Left lobe of liver (tissue), 2 donors: ENCODE measurements at places on chromosomes 5 and 9. TPM values are rescaled to one million over a fixed set of nuclear protein-coding genes. Genes with fewer than 3 reads are reported as not detected.

- DNase-seq: no peak
Measured at GRCh38 chr9:87527211-87527916, 29.7 kb downstream of the DAPK1 start.

- no peak for DNase-seq
Measured at GRCh38 chr9:123796094-123796493, 133.8 kb downstream of the DENND1A start.

DNA sequence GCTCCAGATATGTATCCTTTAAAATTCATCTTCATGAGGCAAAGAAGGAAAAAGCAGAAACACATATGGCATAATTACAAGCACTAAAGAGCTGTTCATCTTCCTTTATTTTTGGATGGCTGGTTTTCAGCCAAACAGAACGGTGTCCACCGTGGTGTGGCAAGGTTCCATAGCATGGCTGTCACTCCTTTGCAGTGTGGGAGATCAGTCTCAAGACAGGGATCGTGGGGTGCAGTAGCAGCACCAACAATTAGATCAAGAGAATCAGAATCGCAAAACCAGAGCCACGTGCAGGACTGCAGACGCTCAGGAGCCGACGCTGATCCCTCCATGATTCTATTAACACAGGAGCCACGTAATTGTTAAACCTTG, 79.5 kb downstream of the SEMA4D start:
- no peak for DNase-seq

- peak; percentile 49 for DNase-seq
Measured at GRCh38 chr5:55226934-55227663, at the start of gene MCIDAS. TSS of gene MCIDAS (minus strand) at chr5:55227315. CDS start at chr5:55227138, 177 bp downstream.

DNA sequence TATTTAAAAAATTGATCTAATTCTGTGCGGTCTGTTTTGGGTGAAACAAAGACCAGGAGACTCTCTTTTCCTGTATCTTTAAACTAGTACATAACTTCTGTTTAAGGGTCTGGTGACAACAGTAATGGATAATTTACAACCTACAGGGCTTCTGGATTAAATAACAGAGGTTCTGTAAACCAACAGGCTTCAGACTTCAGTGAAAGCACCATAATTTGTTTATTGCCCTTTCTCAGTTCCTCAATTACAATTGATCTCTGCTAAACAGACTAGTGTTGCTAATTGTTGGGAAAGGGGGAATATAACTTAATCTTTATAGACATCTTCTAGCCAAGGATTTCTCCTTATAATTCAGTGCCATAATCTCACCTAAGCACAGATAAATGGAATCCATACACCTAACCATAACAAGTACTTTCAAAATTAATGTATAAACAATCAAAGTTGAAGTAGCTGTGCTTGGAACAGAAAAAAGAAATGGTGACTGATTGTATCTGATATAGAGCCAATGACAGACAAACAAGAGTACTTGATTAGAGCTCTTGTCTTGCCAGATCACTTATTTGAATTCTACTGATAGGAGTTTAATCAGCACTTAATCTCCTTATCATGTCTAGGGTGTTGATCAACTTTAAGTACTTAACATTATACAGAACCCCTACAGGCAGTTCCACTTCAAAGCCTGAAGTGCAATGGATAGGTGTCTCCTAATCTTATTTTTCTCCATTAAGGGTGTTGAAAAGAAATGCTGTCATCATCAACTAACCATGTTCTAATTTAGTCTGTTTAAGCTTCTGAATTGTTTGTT, 536.0 kb downstream of the NR2F1-AS1 start:
- no peak for DNase-seq

DNA sequence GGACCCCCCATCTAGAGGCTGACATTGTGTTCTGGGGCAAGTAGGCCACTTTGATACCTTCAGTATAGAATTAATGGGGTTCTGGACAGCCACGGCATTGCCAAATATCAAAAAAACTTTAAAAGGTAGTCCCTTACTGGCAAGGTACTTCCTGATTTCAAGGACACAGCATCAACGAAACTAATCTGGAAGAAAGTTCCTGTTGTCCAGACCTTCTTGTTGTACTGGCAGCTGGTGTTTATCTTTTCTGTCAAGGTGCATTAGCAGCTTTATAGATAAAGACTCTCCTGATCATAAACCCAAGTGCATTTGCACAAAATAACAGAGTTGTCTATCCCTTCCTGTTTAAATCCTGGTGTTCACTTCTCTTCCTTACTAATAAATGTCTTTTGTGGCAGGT, 23.7 kb upstream of the GOLGA1 start:
- DNase-seq: no peak

DNA sequence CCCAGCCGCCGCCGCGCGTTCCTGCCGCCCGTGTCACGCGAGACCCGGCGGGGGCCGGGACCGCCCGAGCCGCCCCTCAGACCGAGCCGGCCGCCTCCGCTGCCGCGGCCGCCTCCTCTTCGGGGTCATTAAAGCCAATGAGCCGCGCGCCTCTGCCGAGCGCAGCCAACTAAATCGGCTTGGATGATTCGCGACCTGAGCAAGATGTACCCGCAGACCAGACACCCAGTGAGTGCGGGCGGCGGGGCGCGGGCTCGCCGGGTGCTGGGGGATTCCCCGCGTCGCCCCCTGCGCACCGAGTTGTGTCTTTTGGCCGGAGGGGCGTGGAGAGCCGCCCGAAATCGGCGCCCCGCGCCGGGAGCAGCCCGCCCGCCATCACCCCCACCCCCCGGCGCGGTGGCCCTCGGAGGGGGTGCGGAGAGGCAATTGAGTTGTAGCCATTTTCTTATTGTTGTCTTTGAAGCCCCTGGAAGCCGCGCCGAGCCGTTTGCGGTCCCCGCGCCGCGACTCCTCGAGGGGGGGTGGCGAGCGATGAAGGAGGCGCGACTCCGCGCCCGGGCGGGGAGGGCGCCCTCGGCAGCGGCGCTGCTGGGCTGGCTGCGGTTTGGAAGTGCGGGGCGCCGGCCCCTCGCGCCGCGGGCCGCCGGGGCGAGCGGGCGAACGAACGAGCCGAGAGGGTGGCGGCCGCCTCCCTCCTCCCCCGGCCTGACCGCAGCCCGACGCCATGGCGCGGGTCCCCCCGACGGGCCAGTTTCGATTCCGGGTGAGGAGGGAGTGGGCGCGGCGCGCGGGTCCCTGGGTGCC, 1.0 kb downstream of the TLE4 start:
- DNase-seq: peak; percentile 70

DNA sequence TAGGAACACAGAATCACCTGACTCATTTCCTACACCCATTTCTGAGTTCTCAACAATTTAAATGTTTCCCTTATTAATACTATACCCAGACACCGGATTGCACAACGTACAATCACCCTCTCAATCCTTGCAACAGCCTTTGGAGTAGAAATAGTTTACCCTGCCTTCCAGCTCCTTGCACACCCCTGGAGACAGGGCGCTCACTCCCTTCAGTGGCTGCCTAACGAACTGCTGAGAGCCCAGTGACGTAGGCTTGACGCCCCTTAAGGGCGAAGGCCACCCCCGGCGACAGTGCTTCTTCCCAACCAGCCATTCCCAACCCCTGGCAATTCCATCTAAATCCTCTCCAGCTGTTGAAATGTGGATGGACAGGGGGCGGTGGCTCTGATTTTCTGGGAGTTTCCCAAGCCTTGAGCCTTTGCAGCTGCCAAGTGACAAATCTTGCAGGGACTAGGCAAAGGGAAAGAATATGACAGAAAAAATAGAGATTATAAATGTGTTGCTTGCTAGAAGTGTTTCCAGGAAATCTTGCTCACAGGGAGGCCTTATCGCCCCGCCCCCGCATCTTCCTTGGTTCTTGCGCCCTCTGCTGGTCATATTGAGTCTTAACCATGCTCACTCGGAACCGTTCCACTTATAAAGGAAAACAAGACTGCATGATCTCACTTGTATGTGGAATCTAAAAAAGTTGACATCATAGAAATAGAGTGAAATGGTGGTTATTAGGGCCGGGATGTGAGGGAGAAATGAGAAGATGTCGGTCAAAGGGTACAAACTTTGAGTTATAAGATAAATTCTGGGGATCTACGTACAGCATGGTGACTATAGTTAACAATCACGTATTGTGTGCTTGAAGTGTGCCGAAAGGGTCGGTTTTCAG, 7.6 kb upstream of the BARX1 start:
- peak; percentile 72 for DNase-seq

DNA sequence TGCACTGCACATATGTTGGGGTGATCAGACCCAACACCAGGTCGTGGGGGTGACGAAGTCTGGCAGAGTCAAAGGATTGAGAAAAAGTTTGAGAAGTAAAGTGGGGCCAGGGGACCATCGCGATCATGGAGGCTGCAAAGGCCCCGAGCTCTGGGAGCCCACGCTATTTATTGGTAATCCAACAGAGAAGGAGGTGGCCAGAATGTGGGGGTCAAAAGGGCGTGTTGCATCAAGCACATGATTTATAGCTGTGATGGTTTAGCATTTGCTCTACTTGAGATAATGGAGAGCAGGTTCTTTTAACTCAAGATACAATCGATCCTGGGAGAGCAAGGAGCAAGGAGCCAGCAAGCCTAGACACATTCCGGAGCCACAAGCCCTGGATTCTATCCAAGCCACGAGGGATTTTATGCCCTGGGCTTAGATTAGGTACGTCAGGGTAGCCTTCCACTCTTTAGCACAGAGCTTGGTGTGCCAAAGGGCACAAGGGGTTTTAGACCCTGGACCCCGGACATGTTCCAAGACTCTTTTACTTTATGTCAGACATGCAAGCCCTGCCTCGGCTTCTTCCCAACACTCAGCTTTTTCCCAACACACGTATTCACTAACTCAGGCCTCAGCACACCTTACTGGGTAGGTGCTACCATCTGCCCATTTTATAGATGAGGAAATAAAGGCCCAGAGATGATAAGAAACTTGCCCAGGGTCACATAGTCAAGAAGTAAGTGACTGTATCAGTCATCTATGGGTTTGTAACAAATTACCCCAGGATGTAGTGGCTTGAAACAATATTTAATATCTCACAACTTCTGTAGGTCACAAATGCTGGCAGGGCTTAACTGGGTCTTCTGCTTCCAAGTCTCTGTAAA, 39.5 kb downstream of the NSUN2 start:
- peak; percentile 74 for DNase-seq

DNA sequence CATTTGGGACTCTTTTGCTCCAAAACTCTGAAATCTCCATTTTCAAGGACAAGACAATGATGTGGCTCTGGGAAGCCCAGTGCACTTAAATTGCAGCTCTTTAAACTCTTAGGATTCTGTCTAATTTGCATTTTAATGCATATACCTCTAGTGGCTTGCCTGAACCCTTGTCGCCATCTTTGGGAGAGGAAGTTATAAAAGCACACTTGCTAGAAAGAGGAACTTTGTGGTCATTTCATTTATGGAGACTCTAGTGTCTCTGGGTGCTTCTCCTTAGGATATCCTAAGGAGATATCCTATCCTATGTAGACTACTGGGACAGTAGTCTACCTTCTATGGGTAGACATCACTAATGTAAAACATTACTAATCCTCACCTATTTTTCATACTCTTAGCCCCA, 77.3 kb upstream of the SLC1A3 start:
- no peak for DNase-seq

DNA sequence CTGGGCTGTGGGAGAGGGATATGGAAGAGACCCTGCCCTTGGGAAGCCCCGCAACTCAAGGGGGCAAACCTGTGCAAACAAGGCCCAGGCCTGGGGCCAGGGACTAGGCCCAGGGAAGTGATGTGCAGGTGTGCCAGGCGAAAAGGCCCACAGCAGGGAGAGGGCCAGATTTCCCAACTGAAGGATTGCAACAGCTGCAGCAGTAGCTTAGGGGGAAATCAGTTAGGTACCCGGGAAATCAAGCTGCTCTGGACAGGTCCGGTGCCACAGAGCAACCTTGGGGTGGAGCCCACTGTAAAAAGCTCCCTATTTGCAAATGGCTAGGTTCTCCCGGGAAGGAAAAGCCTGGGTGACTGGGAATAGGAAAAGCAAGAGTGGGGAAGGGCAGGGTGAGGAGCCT, 10.4 kb downstream of the GRIN1 start:
- no peak for DNase-seq

GRCh38 chr5:124052201-124052600, 540.2 kb downstream of the CSNK1G3 start:
- no peak for DNase-seq

DNA sequence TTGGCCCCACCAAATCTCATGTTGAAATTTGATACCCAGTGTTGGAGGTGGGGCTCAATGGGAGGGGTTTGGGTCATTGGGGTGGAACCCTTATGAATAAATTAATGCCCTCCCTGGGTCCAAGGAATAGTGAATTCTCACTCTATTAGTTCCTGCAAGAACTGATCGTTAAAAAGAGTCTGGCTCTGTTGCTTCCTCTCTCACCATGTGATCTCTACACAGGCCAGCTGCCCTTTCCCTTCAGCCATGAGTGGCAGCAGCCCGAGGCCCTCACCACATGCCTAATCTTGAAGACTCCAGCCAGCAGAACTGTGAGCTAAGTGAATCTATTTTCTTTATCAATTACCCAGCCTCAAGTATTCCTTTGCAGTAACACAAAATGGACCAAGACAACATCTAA, 106.0 kb downstream of the CAAP1 start:
- DNase-seq: no peak

GRCh38 chr5:138252944-138253343, 21.5 kb downstream of the GFRA3 start:
- DNase-seq: no peak

- no peak for DNase-seq
Measured at GRCh38 chr9:19378647-19379046, 1.4 kb downstream of the RPS6 start.

DNA sequence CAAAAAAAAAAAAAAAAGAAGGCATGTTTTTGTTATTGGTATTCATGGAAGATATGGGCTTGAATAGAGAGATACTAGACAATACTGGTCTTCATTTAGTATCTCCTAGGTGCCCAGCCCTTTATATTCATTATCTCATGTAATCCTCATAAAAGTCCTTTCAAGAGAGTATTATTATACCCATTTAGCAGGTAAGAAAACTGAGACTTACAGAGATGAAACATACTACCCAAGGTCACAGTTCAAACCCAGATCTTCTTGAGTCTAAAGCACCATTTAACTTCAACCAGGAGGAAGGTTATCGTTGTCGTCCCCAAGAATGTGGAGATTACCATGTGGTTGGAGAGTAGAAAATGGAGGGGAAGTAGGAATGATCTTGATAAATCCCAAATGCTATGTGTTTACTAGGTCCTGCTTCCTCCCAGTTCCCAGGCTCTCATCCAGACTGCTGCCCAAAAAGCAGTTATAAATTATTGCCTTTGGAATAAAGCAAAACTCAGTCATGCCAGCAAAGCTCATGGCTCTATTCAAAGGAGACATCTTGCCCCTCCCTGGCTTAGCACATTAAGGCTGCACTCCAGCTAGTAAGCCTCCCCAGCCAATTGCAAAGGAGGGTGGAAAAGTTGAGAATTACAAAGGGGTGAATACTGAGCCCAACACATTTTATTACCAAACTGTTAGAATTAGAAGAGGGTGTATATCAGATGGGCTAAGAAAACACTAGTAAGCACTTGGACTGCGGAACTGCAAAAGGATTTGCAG, 163.9 kb downstream of the PIK3R1 start:
- DNase-seq: no peak

GRCh38 chr5:75381456-75381855, 44.4 kb downstream of the HMGCR start:
- no peak for DNase-seq

- DNase-seq: no peak
Measured at GRCh38 chr5:164504141-164504772, 998.8 kb downstream of the MAT2B start.

- DNase-seq: no peak
Measured at GRCh38 chr5:123786411-123786810, 274.4 kb downstream of the CSNK1G3 start.

- DNase-seq: no peak
Measured at GRCh38 chr5:87754009-87754757, 341.5 kb upstream of the CCNH start.

The SCGB3A1 gene
- total RNA-seq: 0.93 TPM

The GDNF gene
- 0.18 TPM for total RNA-seq

The MARVELD2 gene
- 29.7 TPM for total RNA-seq

The THBS4 gene
- total RNA-seq: 0.23 TPM

The SYK gene
- 3.2 TPM for total RNA-seq

The NR2F1 gene
- total RNA-seq: 10.2 TPM

The ZNF454 gene
- total RNA-seq: 0.18 TPM

The FOXD4L5 gene
- total RNA-seq: 0.08 TPM
